GM23248 (cell line): ENCODE measurements at places on chromosomes 3 and 15. TPM values are rescaled to one million over a fixed set of nuclear protein-coding genes. Genes with fewer than 3 reads are reported as not detected.

Gene GOLGA8T
- total RNA-seq = not detected in 2 replicates

- no peak for DNase-seq
These were observed 55.4 kb upstream of the ALDH1A3 start for GRCh38 chr15:100824211-100824610.

- no peak for DNase-seq
These were observed 3.1 kb downstream of the MELTF start for GRCh38 chr3:197026481-197026866.

DNA sequence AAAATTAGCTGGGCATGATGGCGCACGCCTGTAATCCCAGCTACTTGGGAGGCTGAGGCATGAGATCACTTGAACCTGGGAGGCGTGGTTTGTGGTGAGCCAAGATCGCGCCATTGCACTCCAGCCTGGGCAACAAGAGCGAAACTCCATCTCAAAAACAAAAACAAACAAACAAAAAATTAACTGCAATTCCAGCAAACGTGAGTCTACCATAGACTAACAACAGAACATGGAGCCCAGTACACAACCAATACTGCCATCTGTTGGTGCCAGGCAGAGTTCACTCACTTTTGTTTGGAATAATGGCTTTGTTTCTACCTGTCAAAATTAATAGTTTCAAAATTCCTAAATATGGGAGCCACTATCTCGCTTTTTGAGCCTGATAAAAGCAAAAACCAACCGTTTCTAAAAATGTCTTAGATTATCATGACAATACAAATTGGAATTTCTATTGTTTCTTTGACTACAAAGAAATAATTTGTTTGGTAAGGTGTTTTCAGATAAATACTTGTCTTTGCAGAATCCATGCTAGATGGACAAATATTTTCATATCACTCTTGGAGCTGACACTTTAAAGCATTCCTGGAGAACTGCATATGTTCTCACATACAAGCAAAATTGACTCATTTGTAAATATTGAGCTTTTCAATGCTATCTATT, 45.0 kb downstream of the GPR176 start:
- peak; percentile 50 for DNase-seq

Gene GASK1A
- 0.63 and 1.8 TPM in 2 replicates for total RNA-seq

DNA sequence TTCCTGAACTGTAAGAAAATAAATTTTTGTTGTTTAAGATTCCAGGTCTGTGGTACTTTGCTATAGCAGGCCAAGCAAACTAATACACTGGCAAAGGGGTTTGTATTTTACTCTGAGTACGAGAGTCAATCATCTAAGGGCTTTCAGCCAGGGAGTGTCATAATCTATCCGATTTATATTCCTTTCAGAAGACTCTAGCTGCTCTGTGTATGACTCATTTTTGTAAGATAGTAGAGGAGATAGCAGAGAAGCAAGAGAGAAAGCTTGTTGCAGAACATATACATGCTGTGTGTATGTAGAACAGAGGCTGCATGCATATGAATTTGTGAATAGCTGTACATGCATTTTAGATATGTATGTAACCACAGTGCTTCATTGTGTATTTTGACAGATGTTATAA, 577.9 kb upstream of the EPHA6 start:
- DNase-seq = no peak

DNA sequence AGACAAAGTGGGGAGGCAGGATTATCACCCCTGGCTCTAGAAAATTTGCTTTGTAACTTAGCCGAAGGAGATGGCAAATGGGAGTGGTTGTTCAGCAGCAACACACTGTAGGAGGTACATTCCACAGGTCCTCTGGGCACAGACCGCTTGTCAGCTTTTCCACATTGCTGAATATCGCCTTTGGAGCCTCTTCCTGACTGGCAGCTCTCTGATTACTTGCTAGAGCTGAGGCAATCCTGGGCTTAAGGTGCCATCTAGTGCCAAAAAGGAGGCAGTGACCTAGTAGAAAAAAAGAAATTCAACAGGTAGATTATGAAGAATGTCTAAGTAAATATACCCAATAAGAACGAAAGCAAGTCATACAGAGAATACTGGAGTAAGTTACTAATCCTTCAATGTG, 13.1 kb upstream of the SCN5A start:
- peak; percentile 42 for DNase-seq

DNA sequence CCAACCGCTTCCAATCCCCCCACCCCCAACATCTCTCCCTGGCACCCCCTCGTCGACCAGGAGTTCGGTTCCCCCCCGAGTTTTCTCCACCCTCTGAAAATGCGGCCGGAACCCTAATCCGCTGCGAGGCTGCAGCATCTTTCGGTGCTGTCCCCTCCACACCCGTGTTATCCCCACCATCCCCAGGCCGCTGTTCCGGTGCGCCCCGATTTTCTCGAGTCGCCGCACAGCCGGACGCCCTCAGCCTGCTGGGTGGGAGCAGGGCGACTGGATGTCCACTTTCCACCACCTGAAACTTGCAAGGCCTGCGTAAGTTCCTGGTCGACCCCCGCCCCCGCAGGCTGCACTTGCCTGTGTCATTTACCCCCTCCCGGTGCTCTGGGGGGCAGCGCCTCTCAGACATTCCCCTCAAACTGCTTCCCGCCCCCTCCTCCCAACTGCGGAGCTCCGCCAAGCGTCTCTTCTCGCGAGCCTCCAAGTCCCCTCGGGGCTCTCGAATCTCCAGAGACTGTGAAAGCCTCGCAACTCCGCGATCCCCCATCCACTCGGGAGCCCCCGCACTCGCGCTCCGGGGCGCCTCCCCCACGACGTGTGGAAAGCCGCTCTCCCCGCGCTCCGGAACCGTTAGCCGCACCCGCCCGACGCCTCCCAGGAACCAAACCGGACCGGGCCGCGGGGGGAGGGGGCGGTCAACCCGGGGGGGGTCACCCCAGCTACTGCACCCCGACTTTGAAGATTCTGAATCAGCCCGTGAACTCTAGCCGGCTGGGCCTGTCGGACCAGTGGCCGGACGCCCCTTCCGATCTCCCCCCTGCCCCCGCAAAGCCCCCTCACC, 566 bp downstream of the ETV5 start:
- peak; percentile 90 for DNase-seq

DNA sequence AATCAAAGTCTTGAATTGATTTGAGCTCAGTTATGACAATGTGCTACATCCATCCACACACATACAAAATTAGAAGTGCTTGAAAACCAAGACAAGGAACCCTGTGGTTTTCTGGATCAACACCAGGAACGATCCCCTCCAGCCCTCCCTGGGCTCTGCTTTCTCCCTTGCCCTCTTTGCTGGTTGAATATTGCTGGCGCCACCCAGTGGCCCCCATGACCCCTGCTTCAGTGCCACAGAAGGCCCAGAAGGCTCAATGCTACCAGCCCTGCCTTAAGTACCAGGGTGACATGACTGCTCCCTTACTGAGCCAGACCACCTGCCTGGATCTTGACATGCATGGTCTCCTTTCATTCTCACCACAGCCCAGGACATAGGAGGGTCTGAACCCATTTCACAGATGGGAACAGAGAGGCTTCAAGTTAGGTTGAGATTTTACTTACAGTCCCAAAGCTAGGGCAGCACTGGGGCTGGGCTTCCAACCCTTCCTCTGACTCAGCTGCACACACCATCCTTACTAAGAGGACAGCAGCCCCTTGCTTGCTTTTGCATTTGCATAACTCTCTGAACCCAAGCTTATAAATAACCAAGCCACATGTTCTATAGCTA, 15.0 kb downstream of the IL12A start:
- DNase-seq = peak; percentile 64

GRCh38 chr3:12004741-12005513, 739 bp downstream of the SYN2 start:
- DNase-seq = no peak

- DNase-seq = no peak
These were observed 300.5 kb upstream of the LRRFIP2 start for GRCh38 chr3:37474901-37475331.

GRCh38 chr3:128965818-128966217, 28.1 kb downstream of the CFAP92 start:
- DNase-seq = no peak

GRCh38 chr15:46409841-46410301, 775.0 kb downstream of the SQOR start:
- DNase-seq = no peak

- no peak for DNase-seq
These were observed 32.6 kb downstream of the CCNB2 start for GRCh38 chr15:59137566-59137965.

DNA sequence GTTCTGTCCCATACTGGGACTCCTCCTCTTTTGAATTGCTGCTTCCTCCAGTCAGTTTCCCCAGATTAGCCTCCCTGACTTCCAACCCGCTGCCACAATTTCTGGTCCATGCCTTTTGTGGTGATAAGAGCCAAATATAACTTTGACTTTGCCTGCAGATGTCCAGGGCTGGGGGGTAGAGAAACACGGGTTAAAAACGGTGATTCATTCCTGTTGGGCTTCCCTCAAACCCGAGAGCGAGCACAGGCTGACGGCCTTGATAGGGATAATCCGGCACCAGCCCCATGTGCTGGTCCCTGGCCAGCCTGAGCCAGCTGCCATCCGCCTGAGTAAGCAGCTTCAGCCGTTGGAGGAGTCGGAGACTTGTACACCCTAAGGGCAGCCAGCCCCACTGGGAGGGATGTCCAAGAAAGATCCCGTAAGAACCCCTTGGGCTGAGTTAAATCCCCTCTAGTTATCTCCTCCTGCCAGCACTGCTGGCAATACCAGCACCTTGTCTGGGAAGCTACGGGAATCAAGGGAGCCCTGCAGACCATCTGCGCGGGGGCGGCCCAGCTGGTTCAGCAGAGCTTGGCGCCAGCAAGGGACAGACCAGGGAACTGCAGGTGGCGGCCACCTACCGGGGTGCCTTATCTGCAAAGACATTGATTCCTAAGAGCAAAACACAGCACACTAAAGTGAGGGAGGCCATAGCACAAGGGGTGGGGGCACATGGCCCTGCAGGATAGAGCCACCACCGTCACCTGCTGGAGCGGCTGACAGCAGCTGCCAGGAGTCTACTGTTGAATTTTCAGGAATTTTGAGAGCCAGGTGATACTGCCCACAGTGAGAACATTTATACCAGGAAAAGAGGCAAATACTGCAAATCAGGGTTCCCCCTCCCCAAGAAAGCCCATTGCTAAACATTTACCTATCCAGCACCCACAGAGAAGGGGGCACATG, 18.1 kb downstream of the CSPG4 start:
- DNase-seq = peak; percentile 99

GRCh38 chr15:95016511-95017229, 785.3 kb downstream of the MCTP2 start:
- peak; percentile 46 for DNase-seq

GRCh38 chr15:59642351-59642750, 15.0 kb downstream of the GTF2A2 start:
- DNase-seq = peak; percentile 21

DNA sequence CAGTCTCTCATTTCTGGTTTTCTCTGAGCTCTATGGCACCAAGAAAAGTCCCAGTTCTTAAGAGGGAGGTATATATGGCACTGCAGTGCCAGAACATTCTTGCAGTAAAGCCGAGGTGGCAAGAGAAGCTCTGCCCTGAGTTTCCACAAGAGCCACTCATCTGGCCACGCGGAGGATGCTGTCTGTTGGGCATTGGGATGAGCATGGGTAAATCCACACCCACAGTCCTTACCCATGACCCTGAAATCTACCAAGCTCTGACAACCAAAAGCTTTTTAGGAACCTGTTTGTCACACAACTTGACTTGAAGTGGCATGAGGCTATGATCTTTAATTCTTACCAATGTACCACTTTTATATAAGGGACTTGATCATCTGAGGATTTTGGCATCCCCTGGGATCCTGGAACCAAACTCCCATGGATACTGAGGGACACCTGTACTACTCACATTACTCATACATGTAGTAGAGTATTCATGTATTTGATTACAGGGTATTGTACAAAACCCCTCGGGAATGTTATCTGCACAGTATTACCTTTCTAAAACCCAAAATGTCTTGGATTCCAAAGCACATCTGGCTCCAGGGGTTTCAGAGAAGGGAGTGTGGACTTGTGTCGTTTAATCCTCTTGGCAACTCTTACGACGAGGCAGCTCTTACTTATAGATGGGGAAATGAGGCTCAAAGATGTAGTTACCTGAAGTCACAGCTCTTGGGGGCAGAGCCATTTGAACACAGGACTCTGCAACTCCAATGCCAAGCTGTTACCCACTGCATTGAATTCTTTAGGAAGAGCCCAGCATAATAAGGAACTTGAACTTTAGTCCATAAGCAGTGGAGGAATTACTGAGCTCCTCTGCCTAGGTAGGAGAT, 8.8 kb downstream of the RPL32 start:
- no peak for DNase-seq

Gene CD200
- 0.76 TPM in 1 of 2 replicates, not detected in the other for total RNA-seq

DNA sequence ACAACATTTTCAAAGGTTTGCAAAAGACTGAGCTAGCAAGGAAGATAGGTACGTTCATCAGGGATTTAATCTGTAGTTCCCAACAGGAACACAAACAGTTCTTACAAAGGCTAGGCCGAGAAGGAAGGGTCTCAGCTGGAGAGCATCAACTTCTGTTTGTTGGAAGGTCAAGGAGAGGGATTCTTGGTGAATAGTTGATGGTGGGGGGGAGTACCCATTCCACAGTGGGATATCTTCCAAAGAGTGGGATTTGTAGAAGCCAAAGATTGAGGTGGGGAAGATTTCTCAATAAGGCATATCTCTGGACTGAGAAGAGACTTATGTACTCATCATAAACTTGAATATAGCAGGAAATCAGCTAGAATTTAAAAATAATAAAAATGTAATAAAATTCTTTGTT, 231.8 kb downstream of the CHST2 start:
- DNase-seq = no peak

Gene PRTG
- total RNA-seq = under 0.01 TPM in 1 of 2 replicates, not detected in the other

- no peak for DNase-seq
These were observed 20.3 kb upstream of the ARL6 start for GRCh38 chr3:97744289-97744688.

DNA sequence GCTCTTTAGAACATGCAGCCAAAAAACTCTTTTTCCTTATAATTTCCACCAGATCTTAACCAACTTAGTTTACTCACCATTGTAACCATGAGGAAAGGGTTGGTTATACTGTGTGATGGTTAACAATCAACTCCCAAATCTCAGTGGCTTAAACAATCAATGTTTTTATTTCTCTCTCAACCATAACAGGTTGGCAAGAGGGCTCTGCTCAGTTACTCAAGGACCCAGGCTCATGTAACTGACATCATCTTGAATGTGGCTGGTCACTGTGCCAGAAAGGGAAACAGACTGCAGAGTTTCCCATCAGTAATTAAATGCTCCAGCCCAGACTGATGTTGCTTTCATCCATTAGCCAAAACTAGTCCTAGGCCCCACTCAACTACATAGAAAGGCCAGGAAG, 69.0 kb downstream of the ANKRD28 start:
- no peak for DNase-seq

DNA sequence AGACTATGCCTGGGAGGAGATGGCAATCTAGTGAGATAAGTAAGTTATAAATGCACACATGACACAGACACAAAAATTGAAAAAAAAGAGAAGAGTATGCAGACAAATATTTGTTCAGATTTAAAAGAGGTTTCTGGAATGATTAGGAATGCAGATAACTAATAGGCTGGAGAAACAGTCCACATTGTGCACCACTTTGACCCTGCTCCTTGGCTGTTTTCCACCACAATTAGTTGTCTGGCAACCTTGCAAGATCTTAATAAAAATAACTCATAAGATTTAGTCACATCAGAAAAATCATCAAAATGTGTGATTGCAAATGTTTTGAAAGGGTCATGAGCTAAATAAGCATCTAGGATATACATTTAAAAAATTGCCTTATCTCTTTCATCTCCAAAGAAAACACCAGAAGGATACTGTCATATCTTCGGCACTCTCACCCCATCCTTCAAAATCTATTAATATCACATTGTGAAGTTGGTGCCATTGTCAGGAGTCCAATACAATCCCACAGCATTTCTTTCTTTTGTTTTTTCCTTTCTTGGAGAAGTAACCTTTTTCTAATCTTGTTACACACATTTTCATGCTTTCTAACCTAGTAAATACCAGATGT, 153.7 kb upstream of the KCNMB2 start:
- peak; percentile 70 for DNase-seq
